ENCODE measurements at places on chromosomes 5 and 9.

- peak; percentile 39 for DNase-seq
These were observed 416.8 kb downstream of the IRX2 start for GRCh38 chr5:2334719-2335118.

DNA sequence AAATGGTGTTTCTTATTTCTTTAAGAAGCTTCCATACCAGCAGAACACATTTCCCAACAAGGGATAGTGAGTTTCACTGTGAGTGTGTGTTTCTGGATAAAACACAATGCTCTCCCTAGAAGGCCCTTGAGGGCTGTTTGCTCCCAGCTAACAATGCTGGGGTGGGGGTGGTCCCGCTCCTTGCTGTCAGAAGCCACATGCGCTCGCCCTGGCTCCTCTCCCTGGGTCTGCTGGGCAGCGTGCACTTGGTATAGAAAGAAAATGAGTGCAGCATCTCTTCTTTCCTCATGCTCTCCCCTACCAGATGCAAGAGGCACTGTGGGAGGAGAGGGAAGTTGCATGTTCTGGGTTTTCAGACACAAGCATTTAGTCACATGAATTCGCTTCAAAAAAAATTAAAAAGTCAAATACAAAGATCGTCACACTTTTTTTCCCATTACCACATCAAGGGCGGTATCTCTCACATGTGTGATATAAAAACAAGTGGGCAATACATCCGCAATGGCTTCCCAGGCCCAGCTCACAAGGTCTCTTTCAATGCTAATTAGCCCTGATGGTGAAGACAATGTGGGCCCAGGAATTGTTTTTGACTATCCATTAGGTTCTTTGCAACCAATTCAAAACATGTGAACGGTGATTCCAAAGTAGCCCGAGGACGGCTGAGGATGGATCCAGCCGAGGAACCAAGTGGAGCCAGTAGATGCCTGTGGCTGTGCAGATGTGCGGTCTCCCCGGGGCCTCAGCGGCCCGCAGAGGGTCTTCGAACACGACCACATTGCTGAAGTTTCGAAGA lies 603.6 kb downstream of the IRX1 start:
- DNase-seq: no peak

- no peak for DNase-seq
These were observed 71.9 kb downstream of the SMIM23 start for GRCh38 chr5:171857489-171857876.

- DNase-seq: no peak
These were observed 56.3 kb downstream of the ERAP1 start for GRCh38 chr5:96751203-96752169.

All from hepatocyte (in vitro differentiated cells).